ENCODE measurements at places on chromosomes 7 and 10.
A peak's percentile ranks its signal among the peaks of the same experiment; 100 is the strongest.

GRCh38 chr7:49497471-49497870 lies 276.0 kb upstream of the VWC2 start:
- no peak for DNase-seq

- no peak for DNase-seq
Observed at GRCh38 chr10:34112171-34112782, 702.8 kb downstream of the PARD3 start.

GRCh38 chr10:30748152-30748973 lies 118.8 kb upstream of the LYZL2 start:
- DNase-seq, result no peak

GRCh38 chr7:48158404-48158803 lies 12.9 kb upstream of the ABCA13 start:
- no peak for DNase-seq

DNA sequence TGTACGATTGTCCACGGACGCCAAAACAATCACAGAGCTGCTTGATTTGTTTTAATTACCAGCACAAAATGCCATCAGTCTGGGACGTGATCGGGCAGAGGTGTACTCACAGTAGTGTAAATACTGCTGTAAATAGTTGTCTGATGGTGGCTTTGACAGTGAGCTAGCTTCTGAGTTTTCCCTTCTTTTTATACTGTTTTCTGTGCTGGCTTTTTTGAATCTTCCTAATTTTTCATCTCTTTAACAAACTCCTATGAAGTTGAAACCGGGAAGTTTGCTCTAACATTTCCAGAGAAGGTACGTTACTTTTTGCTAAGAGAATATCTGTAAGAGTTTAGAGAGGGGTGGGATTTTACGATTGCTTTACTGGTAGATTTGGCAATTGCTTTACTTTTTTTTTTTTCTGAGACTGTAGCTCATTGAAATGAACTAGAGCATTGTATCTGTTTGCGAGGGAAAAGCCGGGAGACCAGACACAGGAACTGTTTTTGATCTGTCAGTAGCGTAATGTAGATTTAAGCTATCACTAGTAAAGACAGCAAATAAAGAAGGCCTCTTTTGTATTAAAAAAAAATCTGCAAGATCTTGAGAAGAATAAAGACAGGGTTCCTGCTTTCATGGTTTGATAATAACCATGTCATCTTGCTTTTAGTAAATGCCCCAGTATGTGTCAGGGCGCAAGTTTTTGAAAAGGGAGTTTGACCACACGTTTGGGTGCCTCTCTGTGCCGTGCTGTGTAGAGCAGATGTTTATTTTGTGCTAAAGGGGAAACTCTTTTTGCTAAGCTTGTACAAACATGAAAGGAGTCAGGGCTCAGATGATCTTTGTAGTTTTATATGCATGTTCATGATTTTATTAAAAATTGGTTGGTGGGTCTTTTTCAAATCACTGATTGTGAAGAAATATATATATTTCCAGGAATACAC lies 712 bp downstream of the FOXP2 start:
- DNase-seq, result no peak

- no peak for DNase-seq
Observed at GRCh38 chr7:157431951-157432540, 95.2 kb downstream of the DNAJB6 start.

DNA sequence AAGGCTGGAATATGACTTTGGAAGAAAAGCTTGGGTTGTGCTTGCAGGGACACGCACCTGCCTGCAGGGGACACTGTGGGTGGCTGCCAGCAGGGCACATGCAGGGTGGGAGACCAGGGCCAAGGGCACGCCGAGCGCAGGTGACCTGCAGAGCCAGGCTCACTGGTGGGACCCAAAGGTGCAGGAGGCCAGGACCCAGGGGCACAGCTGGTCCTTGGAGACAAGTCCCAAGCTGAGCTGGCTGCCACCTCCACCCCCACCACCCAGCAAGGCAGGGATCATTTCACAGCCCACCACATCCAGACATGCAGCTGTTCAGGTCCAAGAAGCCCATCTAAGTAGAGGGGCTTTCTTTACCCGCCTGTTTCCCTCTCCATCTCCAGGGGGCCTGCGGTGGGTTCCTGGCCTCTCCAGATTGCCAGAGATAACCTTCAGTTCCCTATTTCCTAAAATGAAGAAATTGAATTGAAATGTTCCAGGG lies 13.8 kb upstream of the CLIP2 start:
- DNase-seq, result no peak

DNA sequence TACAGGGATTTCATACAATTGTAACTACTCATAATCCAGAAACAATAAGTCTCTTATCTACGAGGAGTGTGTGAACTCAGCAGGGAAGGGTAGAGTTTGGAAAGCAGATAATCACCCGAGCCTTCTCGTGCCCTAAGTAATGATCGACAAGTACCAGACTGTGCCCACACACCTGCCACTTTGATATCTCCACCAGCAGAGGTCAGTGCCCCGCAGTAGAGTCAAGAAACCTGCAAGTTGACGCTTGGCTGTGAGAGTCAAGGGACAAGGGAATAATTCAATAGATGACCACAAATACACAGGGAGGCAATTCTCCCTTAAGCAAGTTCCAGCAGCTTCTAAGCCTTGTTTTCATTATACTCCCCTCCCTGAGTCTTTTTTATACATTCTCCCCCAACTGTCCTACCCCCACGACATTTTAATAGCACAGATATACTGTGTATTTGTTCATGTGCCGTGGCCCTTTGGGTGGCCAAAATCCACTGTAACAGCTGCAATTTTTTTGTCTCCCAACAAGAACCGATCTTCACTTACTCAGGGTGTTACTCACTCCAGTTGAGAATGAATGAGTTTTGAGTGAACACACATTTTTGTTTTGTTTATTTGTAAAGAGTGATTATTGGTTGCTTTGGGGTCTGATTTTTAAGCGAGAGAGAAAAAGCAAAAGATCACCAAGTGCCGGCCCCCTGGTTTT lies 106.9 kb upstream of the RHEB start:
- DNase-seq, result peak; percentile 52

GRCh38 chr7:19709249-19709578 lies 377 bp upstream of the POLR1F start:
- no peak for DNase-seq

DNA sequence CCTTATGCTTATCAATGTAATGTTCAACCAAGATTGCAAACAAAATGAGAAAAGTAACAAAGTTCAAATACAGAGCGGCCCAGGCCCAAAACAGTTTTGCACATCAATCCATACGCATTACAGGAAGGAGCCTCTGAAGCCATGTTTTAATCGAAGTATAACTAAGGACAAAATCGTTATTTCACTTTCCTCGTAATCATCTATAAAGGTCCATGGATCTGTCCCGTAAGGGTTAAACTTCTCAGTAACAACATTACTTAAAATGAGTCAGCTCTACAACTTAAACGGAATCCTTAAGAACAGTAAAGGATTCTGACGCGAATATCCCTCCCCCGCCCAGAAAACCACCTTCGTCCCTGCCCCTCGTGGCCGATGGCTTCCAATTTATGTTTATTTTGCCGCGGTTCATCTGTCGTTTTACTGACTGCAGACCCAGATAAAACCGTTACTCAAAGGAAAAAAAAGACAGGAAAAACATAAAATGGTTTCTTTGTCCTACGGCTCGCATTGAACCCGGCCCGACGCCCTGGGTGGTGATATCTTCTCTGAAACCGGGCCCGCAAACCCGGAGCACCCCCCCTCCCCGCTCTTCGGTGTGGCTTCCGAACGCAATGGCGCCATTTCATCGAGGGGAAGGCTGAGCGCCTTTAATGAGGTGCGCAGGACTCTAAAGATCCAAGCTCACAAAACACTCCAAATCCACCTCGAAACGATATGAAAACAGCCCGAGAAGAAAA lies 1.1 kb downstream of the HNRNPA2B1 start:
- peak; percentile 65 for DNase-seq

DNA sequence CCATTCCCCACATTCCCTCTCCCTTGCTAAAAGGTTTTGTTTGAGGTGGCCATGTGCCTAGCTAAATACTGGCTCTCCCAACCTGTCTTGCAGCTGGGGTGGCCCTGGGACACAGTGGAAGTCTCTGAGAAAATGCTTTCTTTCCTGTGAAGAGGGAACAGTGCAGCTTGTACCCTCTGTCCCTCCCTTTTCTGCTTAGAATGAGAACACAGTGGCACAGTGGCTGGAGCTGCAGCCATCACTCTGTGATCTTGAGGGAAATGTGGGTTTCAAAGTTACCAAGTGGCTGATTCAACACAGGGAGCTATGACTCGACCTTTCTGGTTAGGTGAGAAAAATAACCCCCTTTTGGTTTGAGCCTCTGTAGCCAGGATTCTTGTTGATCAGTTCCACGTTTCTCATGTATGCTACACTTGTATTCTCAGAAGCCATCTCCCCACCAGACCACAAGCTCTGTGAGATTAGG lies 62.7 kb upstream of the CARD11 start:
- no peak for DNase-seq

- DNase-seq, result no peak
Observed at GRCh38 chr10:85420501-85421191, 945.9 kb downstream of the GRID1 start.

DNA sequence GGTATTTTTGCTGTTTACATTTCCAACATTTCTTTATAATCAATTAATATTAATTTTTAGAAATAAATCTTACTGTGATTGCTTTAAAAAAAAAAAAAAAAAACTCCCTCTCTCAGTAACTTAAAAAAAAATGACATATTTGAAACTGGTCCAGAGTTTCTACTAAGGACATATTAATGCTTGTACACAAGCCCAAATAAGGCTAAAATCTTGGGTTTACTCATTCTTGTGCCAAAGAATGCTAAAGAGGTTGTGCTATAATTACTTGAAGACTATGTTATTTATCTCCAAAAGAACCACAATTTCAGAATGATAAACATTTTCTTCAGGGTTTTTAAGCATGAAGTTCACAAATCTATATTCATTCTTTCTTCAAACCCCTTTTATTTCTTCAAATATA lies 39.4 kb upstream of the PHF14 start:
- DNase-seq, result no peak

- DNase-seq, result no peak
Observed at GRCh38 chr10:88848499-88848898, 3.1 kb downstream of the ANKRD22 start.

DNA sequence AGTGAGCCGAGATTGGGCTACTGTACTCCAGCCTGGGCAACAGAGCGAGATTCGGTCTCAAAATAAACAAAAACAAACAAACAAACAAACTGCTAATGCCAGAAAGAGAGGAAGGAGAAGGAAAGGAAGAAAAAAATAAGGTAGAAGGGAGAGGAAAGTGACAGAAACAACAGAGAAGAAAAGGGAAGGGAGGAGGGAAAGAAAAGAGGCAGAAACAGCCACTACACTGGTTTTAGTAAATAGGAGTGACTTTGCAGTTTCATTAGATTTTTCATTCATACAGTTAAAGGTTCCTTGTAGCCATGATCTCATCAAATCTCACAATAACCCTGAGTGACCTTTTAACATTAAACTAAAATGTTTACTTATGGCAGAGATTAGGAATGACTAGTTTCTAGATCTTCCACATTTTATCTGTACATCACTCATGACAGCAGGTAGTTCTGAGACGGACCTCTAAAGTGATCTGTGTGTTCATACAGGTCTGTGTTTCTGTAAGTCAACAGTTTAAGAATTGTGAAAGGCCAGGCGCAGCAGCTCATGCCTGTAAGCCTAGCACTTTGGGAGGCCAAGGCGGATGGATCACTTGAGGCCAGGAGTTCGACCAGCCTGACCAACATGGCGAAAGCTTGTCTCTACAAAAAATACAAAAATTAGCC lies 191.3 kb upstream of the KLF14 start:
- no peak for DNase-seq

DNA sequence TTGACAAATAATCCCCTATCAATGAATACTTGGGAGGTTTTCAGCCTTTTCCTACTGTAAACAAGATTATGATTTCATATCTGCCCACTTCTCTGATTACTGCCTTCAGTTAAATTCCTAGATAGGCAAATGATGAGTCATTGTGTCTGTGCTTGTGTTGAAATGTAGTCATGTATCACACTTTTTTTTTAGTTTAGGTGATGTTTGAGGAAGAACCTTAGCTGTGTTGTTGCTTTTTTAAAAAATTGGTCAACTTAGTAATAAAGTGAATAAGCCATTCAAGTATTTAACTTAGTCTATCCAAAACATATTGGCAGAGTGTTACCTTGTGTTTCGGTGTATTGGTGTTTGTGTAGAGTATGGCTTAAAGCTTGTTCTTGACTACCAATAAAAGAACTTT lies 60.0 kb downstream of the WAC start:
- no peak for DNase-seq

GRCh38 chr7:91239772-91240171 lies 24.5 kb upstream of the FZD1 start:
- no peak for DNase-seq

- no peak for DNase-seq
Observed at GRCh38 chr10:1190791-1191490, 134.8 kb downstream of the WDR37 start.

GRCh38 chr7:155798673-155799439 lies 13.4 kb downstream of the SHH start:
- no peak for DNase-seq

- DNase-seq, result no peak
Observed at GRCh38 chr7:41010967-41011366, 691.9 kb downstream of the INHBA start.

- no peak for DNase-seq
Observed at GRCh38 chr7:54877683-54878082, 118.7 kb upstream of the SEC61G start.

GRCh38 chr7:134879815-134880475 lies 100.5 kb downstream of the CALD1 start:
- no peak for DNase-seq

DNA sequence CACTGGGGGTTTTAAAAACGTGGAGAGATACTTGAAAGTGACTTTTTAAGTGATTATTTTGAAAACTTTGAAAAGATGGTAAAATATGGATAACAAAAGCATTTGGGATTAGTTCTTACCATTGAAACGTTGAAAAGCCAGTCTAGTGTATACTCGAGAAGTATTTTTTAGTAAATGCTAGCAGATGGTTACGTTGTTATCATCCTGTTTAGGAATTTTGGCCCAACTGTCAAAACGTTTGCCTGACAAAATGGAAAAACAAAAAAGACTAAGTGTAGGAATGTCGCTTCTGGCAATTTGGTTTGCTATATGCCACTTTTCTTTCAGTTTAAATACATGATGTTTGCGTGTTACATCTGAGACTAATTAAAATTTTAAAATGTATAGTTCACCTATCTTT lies 1.2 kb downstream of the RBM33 start:
- DNase-seq, result no peak

DNA sequence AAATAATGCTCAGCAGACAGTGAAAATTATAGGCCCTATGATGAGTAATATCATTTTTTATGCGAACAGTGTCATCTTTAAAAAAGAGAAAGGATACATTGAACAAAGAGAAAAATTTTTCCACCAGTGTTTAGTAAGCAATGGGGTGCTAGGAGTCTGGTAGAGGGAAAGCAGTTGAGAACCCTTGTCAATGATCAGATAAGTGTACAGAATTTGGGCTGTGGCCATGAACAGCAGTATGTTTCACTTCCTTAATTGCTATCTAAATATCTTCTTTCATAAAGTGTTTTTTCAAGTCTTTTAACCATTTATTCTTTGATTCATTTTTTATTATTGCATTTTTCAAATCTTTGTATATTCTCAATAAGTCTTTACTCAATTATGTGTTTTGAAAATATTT lies 750.7 kb upstream of the KCND2 start:
- DNase-seq, result no peak

Data from mucosa of gallbladder (tissue), 1 donor.